Cardiac muscle cell (in vitro differentiated cells and primary cell): ENCODE measurements at places on chromosomes 6 and 20. TPM values are rescaled to one million over a fixed set of nuclear protein-coding genes. Genes with fewer than 3 reads are reported as not detected.

DNA sequence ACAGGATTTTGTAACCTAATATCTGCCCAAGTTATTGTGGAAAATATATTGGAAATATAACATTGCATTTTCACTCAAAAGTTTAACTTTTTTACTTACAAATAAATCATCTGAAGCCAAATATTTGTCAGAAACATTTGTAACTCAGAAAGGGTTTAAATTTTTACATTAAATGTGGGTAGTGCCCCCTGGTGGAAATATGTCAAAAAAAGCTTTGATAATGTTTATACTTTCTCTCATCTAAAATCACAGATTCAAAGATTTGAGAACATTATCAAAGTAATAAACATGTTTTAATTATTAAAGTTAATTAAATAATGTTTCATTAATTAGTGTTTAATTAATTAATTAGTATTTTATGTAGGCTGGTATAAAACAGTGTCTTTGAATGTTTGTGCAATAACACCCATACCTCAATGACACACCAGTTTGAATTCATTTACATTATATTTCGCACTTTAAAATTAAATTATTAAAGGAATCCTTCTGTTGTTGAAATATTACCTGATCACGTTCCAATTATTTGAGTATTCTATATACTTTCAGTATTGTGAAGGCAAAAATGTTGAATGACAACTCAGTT is 320.1 kb upstream of the FKBP1C start:
- H3K36me3 ChIP-seq, result no peaks in the 10 kb centered on the region
- no peak for DNase-seq
- no peaks in the 10 kb centered on the region for H3K4me1 ChIP-seq
- no peak overlapping the region for H3K4me3 ChIP-seq

GRCh38 chr6:111686249-111686931 is 80.7 kb upstream of the TRAF3IP2 start:
- H3K4me1 ChIP-seq, result no peaks in the 10 kb centered on the region
- no peak for DNase-seq
- H3K27me3 ChIP-seq, result no peaks in the 10 kb centered on the region
- no peak overlapping the region for H3K4me3 ChIP-seq
- H3K36me3 ChIP-seq, result no peaks in the 10 kb centered on the region

DNA sequence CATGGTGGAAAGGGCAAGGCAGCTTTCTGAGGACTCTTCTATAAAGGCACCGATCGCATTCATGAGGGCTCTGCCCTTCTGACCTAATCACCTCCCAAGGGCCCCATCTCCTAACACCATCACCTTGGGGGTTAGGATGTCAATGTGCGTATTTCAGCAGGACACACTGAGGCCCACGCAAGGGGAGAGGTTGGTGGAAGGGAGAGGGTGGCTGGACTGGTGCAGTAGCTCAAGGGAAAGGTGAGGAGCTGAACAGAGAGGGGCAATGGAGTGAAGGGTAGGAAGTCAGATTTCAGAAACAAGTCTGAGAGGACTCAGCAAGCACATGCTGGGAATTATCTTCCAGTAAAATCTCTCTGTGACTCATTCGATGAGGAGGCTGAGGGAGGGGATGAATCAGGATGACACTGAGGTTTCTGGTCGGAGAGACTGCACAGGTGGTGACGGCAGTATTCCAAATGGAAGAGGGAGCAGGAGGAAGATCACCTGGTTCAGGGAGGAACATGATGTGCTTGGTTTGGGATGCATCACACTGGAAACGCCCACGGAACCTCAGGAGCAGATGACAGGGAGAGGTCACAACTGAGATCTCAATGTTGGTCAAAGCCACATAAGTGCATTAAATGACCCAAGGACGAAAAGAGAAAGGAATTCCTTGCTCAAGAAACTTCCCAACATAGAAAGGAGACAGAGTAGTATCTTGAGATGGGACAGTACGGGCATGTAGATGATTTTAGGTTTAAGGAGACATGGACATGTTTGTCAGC is 67.1 kb downstream of the TFAP2A start:
- H3K27ac ChIP-seq, result no peak overlapping the region
- H3K27me3 ChIP-seq, result no peaks in the 10 kb centered on the region
- no peak for DNase-seq
- no peaks in the 10 kb centered on the region for H3K4me1 ChIP-seq

GRCh38 chr6:150499882-150500312 is 99.8 kb upstream of the PLEKHG1 start:
- no peaks in the 10 kb centered on the region for H3K36me3 ChIP-seq
- DNase-seq, result no peak

- DNase-seq, result no peak
- no peaks in the 10 kb centered on the region for H3K36me3 ChIP-seq
- no peak overlapping the region for H3K27ac ChIP-seq
- no peak overlapping the region for H3K4me3 ChIP-seq
Observed at GRCh38 chr6:170033666-170034065, 257.2 kb downstream of the DLL1 start.

- peak; percentile 19 for DNase-seq
- no peaks in the 10 kb centered on the region for H3K4me1 ChIP-seq
- H3K27ac ChIP-seq, result no peak overlapping the region
- no peaks in the 10 kb centered on the region for H3K27me3 ChIP-seq
- no peak overlapping the region for H3K4me3 ChIP-seq
- no peaks in the 10 kb centered on the region for H3K36me3 ChIP-seq
Observed at GRCh38 chr6:134282816-134283215, 35.1 kb downstream of the SGK1 start.

DNA sequence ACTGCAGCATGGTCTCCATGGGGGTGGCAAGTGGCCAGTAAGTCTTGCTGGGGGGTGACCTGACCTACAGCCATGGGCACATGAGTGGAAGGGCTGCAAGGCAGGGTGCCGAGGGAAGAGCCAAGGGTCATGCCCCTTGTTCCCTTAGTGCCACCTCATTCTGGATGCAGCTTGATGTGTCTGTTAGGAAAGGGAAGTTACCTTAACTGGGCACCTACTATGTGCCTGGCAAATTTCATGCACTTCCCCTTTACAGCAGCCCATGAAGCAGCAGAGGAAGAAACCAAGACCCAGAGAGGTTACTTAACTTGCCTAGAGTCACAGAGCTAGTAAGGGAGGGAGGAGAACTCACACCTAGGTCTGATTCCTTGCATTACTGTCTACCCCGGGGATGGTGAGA is 174.0 kb downstream of the MRPL14 start:
- peaks cover 28% of the 10 kb centered on the region for H3K4me1 ChIP-seq
- H3K36me3 ChIP-seq, result no peaks in the 10 kb centered on the region
- peak overlapping the region; percentile 12 for H3K27ac ChIP-seq
- H3K4me3 ChIP-seq, result no peak overlapping the region
- no peak for DNase-seq

DNA sequence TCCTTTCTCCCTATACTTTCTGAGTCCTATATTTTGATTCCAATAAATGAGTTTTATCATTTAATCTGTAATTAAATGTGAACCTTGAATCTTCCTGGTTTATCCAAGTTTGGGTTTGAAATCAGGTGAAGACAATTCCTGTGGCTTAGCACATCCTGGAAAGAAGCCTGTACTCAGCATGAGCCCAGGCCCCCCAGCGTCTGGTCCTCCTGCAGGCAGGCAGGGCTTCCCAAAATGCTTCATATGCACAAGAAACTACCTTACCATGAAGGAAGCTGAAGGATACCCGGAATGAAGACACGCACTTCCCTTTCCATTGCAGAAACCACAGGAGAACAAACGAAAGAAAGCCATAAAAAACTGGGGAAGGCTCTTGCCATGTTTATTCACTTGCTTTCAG is 157.4 kb upstream of the PDE10A start:
- H3K27me3 ChIP-seq, result peaks cover 25% of the 10 kb centered on the region
- H3K4me1 ChIP-seq, result peaks cover 26% of the 10 kb centered on the region
- H3K4me3 ChIP-seq, result no peak overlapping the region
- H3K36me3 ChIP-seq, result no peaks in the 10 kb centered on the region
- no peak for DNase-seq

DNA sequence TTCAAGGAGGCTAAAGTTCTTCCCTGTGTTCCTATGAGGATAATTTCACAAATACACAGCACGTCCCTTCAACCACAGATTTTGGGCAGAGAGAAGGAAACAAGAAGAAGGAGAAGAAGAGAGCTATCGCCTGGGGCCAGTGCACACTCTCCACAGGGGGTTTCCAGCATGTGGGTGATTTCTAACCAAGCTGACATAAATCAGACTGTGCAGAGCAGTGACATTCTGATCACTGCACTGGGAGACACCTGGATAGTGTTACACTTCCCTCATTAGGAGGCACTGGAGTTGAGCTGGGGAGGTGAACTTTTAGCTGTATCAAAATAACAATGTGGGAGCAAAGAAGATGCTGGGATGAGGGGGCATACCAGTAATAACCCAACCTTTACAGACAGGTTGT is 71.8 kb upstream of the CENPW start:
- no peaks in the 10 kb centered on the region for H3K27me3 ChIP-seq
- no peaks in the 10 kb centered on the region for H3K36me3 ChIP-seq
- H3K27ac ChIP-seq, result no peak overlapping the region

The PTK6 gene
- polyA plus RNA-seq, result 0.30 and 0.38 TPM in 2 replicates

The ASIP gene
- polyA plus RNA-seq, result 0.67 and 1.1 TPM in 2 replicates

The NEU1 gene
- 27.3 and 27.6 TPM in 2 replicates for polyA plus RNA-seq

The KCNG1 gene
- polyA plus RNA-seq, result 34.1 and 60.1 TPM in 2 replicates

The LY6G6C gene
- polyA plus RNA-seq, result 0.24 TPM in 1 of 2 replicates, not detected in the other
